Stimulated activated CD8-positive, alpha-beta memory T cell treated with anti-CD3 and anti-CD28 coated beads, Interleukin-15, amount 100 ng/mL, for 24 hours (primary cell): ENCODE measurements at places on chromosomes 2 and 18.

- DNase-seq = no peak
Measured at GRCh38 chr2:173631127-173631460, 276.4 kb downstream of the CDCA7 start.

DNA sequence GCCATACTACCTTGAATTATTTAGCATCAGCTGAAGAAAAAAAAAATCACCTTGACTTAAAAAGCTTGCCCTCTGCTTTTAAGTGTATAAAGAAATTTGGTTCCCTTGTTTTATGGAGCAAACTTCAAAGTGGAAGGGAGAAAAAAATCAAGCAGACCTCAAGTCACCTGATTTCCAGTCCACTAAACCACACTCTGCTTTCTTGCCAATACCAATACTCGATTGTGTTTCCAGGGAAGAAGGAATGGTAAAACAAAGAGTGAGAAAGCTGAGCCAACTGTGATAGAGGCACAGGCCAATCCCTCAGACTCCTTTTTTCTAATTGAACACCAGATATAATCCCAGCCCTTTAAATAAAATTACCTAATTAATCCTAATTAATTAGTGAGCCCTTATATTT, 587.3 kb downstream of the ARHGAP15 start:
- DNase-seq = no peak

GRCh38 chr2:24576617-24577016, 85.6 kb downstream of the NCOA1 start:
- no peak for DNase-seq

GRCh38 chr18:48947560-48947959, 3.2 kb downstream of the SMAD7 start:
- no peak for DNase-seq

DNA sequence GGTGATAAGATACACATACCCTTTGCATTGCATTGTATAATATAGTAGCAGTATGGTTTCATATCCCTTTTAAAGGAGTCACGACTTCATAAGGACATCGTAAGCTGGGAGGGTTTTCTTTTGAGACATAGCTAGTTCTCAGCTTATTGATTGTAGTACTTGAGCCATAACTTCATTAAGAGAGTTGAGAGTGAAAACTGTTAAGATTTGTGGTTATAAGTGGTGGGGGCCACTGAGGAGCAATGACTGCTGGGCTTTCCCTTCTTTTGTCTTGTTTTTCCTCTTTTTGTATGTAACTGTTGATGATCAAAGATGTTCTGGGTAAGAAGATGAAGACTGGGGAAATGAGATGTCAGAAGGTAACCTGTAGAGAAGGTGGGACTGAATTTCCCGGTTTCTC, 11.0 kb downstream of the EIF5B start:
- no peak for DNase-seq

DNA sequence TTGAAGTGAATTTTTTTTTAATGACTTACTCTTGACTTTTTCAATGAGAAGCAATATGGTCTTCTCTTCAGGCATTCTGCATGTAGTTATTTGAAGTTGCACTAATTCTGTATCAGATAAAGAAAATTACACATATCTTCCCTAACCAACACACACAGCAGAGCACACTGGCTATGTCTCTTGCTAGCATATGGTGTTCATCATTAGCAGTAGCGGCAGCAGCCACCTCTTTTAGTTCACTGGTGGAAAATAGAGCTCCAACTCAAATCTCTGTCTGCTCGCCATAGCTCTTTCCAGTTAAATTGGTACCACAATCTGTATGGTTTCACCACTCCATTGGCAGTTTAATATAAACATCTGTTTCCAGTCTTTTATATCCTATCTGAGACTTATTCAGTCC, 278.1 kb upstream of the ZEB2 start:
- DNase-seq = no peak
